NCI-H1092 (cell line): ENCODE measurements at places on chromosomes 7 and 10.
A peak's percentile ranks its signal among the peaks of the same experiment; 100 is the strongest.

GRCh38 chr10:126204320-126204719 lies 184.0 kb downstream of the ADAM12 start:
- DNase-seq, result no peak

GRCh38 chr7:156897673-156898072 lies 4.7 kb upstream of the LMBR1 start:
- DNase-seq, result no peak

GRCh38 chr7:1113548-1113885 lies 25.6 kb downstream of the GPER1 start:
- no peak for DNase-seq

GRCh38 chr10:1488970-1489548 lies 248.3 kb downstream of the ADARB2 start:
- no peak for DNase-seq

- no peak for DNase-seq
These were observed 7.1 kb downstream of the BAG3 start for GRCh38 chr10:119658274-119658673.

GRCh38 chr7:111232249-111233084 lies 141.5 kb downstream of the LRRN3 start:
- DNase-seq, result no peak

DNA sequence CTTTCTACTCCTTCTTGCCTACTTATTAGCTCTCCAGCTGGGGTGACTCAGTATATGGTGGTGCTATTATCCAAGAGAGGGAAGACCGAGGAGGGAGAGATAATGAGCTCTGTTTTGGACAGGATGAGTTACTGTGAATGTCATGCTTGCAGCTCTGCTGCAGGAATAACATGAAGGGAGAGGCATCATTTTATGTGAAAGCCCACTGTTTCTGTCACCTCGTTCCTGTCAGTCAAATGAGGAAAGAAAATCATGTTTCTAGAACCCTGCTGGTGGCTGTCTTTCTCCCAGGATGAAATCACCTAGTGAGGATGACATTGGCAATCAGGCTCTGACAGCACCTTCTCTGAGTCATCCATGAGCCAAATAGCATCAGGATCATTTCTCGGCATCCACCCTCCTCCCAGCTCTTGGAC lies 1291.6 kb upstream of the AUTS2 start:
- no peak for DNase-seq

- DNase-seq, result no peak
These were observed 16.5 kb downstream of the TRIL start for GRCh38 chr7:28941633-28942032.

- DNase-seq, result no peak
These were observed 20.3 kb downstream of the COL1A2 start for GRCh38 chr7:94414980-94415379.

GRCh38 chr10:85946713-85947326 lies 419.8 kb downstream of the GRID1 start:
- no peak for DNase-seq

DNA sequence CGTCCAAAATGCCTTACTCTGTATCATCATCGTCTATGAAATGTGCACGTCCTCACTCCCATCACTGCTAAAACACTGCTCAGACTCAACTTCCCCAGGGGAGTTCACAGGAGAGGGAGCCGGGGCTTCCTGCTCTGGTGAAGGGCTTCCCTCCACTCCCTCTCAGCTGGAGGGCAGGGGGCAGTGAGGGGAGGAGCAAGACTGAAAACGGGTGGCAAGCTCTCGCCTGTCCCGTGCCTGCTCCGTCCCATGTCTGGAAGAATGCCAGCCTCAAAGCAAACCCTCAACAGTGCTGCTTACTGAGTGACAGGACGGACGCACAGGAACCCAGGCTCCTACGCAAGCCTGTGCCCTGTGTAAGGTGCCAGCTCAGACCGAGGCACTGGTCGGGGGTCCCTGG lies 25.1 kb downstream of the PRKAG2 start:
- no peak for DNase-seq

DNA sequence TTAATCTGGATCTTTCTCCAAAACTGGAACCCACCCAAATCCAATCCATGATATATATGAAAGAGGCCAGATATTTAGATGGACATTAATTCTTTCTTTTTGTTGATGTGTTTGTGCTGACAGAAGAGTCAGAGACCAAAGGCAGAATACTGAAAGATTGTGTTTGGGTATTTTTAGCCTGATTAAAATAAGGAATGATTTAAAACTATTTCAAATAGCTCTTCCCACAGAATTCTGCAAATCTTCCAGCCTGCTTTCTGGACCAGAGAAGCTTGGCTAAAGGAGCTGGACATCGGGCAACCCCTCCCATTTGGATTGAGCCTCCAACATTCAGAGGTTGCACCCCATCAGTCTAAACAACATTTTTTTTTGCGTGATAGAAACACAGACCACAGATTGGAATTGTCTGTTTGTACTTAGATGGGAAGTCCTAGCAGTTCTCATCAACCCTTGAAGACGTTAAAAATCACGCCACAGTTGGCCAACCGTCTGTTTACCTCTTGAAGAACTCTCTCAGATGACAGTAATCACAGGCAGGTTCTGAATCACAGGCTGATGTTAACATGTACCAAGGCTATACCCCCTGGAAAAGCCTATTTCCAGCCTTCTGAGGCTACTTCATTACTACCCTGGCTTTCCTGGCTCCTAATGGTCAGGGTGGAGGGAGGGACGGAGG lies 155.2 kb upstream of the NRP1 start:
- DNase-seq, result no peak

DNA sequence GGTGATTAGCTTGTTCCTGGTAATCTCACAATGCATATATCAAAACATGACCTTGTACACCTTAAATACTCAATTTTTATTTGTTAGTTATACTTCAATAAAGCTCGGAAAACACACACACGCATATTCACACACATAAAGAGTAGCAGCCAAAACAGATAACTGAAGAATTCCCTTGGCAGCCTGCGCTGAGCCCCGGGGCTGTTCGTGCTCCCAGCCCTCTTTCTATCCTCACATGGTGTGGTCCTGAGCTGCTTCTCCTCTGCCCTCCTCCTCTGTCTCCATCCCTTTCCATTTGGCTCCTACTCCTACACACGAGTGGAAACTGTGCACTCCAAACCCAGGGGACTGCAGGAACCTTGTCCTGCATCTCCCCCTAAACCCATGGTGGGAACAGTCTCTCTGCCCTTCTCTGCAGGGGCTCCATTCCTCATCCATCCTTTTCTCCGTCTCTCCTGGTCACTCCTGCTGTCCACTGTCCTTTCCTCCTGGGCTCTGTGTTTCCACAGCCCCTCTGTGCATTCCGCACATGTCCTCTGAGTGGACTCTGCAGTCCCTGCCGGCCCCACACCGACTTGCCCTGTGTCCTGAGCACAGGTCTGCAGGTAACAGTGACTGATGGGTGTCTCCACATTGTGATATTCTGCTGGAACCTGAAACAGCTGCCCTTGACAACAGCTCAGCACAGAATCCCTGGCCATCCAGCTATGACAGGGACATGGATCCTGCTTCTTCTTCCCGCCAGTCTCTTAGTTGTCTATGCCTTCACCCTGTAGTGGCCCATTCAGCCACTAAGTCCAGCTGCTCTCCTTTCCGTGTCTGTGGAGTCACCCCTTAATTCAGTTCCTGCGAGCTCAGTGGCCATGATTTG lies 216.8 kb upstream of the ZNF32 start:
- DNase-seq, result no peak

GRCh38 chr7:95737828-95738505 lies 34.4 kb upstream of the DYNC1I1 start:
- DNase-seq, result peak; percentile 16

GRCh38 chr7:39594988-39595620 lies 28.3 kb upstream of the RALA start:
- DNase-seq, result peak; percentile 43

- DNase-seq, result no peak
These were observed 9.4 kb upstream of the GET4 start for GRCh38 chr7:867001-867405.

- DNase-seq, result peak; percentile 55
These were observed at the start of gene GSAP for GRCh38 chr7:77415823-77416620. Gene GSAP, minus strand, starts transcription at chr7:77416349. Its CDS starts 28 bp downstream, at chr7:77416321.

- no peak for DNase-seq
These were observed 299.4 kb upstream of the VSTM2A start for GRCh38 chr7:54242776-54243175.

- DNase-seq, result no peak
These were observed 59.8 kb upstream of the SMNDC1 start for GRCh38 chr10:110364531-110364937.

GRCh38 chr10:103492655-103493261 lies 747 bp upstream of the NEURL1 start:
- no peak for DNase-seq

DNA sequence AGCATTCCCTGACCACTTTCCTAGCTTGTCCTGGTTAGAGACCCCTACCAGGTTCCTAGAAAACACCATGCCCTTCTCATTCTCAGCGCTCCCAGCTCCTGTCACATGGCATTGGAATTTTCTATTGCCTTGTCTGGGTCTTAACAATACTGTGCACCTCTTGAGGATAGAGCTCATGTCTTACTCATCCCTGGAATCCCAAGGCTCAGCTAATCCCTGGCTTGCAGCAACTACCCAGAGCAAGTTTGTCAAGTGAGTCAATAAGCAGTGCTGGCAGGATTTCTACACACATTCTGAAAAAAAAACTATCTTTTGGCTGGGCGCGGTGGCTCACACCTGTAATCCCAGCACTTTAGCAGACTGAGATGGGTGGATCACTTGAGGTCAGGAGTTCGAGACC lies 11.7 kb upstream of the PRDX3 start:
- DNase-seq, result no peak

- DNase-seq, result no peak
These were observed 101.2 kb upstream of the APBB1IP start for GRCh38 chr10:26336979-26337378.

- DNase-seq, result no peak
These were observed 47.0 kb downstream of the RBM20 start for GRCh38 chr10:110691139-110691538.

- DNase-seq, result no peak
These were observed 143.4 kb downstream of the VPS50 start for GRCh38 chr7:93375603-93376002.

- DNase-seq, result no peak
These were observed 185.1 kb upstream of the KLF6 start for GRCh38 chr10:3969876-3970666.

GRCh38 chr7:7701527-7701926 lies 16.9 kb downstream of the RPA3 start:
- DNase-seq, result no peak

GRCh38 chr10:2891770-2892124 lies 175.6 kb upstream of the PFKP start:
- DNase-seq, result no peak

- DNase-seq, result no peak
These were observed 89.7 kb downstream of the HIPK2 start for GRCh38 chr7:139687980-139688632.

DNA sequence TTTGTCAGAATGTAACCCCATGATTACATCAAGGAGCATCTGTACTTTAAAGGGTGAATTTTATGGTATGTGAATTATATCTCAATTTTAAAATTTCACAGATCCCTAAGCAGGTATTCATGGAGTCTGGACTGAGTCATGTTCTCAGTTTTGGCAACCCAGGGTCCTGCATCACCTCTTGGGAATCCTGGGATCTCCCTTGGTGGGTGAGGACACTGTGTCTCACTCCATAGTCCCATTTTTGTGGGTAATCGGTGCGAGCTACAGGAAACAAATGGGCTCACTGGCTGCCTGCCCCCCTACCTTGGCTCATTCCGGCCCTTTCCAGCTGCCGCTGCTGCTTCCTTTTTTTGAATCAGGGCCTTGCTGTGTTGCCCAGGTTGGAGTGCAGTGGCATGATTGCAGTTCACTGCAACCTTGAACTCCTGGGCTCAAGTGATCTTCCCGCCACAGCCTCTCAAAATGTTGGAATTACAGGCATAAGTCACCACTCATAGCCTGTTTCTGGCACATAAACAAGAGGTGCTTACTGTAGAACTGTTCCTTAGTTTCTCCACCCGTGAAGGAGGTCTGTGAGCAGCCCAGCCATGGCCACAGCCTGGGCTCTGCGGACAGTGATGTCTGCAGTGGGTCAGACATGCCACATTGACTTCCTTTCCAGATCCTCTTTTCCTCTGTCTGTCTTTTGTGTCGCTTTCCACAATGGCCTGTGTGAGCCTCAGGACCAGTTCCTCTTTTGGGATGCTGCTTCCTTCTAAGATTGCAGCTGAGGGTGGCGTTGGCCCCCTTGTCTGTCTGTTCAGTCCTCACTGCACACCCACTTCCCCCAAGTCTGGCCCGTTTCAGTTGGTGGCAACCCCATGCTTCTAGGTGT lies 14.5 kb downstream of the PALD1 start:
- DNase-seq, result no peak

DNA sequence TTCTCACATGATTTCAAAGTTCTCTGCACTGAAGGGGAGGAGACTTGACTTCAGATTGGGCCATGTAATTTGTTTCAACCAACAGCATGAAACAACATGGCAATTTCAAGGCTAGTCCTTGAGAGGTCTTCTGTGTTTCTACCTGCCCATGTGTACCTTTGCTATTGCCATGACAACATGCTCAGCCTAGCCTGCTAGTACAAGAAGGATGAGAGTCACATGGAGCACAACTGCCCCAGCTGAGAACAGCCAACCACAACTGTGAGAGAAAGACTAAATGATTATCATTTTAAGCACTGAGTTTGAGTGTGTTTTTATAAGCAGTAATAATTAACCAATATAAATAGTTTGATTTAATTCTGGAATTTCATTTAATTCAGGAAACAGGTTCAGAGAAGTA lies 41.9 kb downstream of the ANKMY2 start:
- DNase-seq, result no peak

- no peak for DNase-seq
These were observed 124.0 kb upstream of the SAMD8 start for GRCh38 chr10:74987339-74988053.

DNA sequence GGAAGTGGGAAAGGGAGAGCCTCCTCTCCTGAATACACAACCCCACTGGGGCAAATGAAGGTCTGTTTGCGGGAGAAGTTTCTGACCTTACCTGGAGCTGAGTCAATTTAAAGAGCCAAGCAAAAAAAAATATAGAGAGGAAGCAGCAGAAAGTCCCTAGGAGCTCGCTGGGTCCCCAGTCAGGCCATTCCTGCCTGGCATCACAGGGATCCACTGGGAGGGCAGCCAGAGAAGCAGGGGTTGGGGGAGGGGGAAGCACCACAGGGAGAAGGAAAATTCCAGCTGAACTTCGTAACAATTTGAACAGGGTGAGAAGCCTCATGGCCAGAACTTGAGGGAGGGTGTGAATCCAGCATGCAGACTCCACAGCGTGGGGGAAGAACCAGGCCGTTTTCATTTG lies 298.7 kb downstream of the LRRTM3 start:
- DNase-seq, result no peak

DNA sequence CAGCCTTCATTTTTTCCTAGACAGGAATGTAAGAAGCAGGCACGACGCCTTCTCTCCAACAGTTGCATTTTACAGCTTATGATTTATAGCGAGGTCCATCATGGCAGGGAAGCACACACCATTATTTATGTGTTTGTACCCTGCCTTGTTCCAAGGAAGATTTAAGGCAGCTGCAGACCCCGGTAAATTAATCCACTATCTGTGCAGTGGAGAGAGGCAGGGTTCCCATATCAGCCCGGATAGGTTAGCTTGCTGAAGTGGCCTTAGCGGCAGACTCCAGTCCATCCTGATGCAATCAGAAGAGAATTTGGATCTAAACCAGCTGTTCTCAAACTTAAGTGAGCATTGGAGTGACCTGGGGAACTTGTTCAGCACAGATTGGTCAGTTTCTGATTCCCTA lies 359.4 kb downstream of the GALNT17 start:
- DNase-seq, result no peak
